ENCODE measurements at places on chromosomes 3 and 15.

- no peak for DNase-seq
Observed at GRCh38 chr3:21447476-21448151, 303.4 kb downstream of the ZNF385D start.

DNA sequence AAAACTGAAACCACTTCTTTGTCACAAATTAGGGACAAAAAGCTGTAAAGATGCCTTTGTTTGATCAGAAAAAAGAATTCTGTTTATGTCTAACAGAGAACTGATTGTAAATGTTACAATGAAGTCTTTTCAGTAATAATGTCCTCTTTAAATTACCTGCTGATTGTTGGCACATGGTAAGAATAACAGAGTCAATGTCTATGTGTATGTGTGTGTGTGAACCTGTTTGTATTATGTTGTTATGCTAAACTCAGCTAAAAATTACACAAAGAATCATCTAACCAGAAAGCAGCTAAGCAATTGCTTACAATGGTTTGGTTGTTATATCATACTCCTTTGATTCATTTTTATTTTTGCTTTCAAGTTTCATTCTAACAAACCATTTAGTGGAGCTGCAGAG, 159.1 kb upstream of the PDZRN3 start:
- peak; percentile 54 for DNase-seq

GRCh38 chr3:197021729-197022404, 7.8 kb downstream of the MELTF start:
- DNase-seq, result no peak

DNA sequence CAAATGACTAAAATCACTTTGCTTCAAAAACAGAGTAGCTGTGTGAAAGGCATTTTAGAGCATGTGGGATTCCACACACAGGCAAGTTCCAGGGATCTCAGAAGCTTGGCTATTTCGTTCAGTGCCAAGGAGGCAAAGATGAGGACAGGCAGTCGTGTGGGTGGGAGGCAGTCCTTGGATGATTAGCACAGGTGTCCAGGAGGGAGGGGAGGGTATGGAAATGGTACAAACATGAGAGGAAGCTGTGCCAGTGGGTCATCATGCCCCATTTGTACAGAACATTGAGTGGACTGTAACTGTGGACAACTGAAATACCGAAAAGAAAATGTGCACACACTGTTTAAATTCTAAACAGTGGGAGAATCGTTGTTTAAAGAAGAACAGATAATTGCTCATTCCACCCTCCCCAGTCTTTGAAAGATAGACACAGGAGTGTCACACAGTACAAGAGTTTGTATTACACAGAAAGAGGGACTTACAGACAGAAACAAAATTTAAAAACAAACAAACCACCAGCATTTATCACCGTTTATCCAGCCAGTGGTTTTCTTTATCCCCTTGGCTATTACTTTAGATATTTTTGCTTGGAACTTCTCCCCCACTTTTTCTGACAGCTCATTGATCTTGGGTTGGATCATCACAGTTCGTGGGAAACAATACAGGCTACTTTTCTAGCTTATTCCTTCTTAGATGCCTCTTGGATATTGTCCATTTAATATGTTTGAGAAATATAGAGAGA, 122.9 kb downstream of the GREM1 start:
- no peak for DNase-seq

- no peak for DNase-seq
Observed at GRCh38 chr3:143216709-143217182, 97.2 kb downstream of the CHST2 start.

- peak; percentile 40 for DNase-seq
Observed at GRCh38 chr15:92907896-92908712, 8.0 kb downstream of the CHD2 start.

- DNase-seq, result no peak
Observed at GRCh38 chr3:36244728-36245127, 135.6 kb upstream of the STAC start.

- DNase-seq, result no peak
Observed at GRCh38 chr3:16802389-16802788, 82.4 kb upstream of the PLCL2 start.

DNA sequence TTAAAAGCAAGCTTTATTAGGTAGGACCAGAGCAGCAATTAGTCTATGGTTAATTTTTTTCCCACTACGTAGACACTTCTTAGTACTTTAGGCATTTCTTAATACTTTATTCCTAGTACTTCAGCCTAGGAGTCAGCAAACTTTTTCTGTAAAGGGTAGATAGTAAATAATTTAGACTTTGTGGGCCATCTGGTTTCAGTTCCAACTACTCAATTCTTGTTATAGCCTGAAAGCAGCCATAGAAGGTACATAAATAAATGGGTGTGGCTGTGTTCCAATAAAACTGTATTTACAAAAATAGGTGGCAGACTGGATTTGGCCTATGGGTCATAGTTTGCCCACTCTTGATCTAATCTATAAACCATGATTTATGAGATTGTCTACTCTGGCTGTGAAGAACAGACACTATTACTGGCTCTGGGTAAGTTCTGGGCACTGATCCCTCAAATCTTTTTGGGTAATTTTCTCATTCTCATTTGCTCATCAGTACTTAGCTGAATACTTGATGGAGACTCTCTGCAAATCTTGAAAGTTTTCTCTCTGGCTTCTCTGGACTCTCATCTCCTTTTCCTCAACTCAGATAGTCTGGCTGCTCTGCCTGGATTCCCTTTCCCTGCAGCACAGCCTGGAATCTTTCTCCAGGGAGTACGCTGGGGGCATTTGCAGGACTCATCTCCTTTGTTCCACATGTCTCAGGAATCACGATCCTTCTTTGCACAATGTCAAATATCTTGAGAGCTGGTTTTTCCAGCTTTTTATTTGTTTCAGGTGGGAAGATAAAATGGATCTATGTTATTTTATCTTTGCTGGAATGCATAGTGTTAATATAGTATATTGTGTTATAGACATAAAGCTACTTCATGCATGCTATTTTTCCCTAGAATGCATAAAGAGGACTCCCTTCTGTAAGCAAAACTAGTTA, 524.8 kb upstream of the TBL1XR1 start:
- DNase-seq, result no peak

Data from midbrain (tissue), 1 donor.